ENCODE measurements at places on chromosomes 16 and 17.

DNA sequence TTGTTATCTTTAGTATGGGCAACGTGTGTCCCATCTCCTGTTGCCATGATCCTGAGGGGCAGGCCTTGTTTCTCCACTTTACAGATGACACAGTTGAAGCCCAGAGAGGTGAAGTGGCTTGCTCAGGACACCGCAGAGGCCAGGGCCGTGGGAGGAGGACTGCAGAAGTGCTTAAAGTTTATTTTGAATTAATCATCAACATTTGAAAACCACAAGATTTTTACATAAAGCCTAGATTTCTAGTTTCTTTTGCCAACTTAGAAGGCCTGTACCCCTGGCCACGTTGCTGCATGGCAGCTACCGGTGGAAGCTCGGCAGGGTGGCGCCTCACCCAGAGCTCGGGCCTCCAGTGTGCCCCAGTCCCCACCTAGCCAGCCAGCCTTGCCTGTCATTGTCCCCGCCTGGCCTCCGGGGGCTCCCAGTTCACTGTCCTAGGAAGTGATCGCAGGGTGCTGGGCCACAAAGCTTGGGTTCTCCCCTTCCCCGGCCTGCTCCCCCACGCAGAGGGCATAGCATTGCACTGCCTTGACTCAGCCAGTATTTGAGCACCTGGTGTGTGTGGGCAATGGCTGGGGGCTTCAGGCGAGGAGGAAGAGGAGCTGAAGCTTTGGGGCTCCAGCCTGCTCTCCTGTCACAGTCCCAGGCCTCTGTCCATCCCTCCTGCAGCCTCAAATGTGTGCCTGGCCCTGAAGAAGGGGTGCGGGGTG is 14.8 kb upstream of the ADCY7 start:
- peak; percentile 46 for DNase-seq

DNA sequence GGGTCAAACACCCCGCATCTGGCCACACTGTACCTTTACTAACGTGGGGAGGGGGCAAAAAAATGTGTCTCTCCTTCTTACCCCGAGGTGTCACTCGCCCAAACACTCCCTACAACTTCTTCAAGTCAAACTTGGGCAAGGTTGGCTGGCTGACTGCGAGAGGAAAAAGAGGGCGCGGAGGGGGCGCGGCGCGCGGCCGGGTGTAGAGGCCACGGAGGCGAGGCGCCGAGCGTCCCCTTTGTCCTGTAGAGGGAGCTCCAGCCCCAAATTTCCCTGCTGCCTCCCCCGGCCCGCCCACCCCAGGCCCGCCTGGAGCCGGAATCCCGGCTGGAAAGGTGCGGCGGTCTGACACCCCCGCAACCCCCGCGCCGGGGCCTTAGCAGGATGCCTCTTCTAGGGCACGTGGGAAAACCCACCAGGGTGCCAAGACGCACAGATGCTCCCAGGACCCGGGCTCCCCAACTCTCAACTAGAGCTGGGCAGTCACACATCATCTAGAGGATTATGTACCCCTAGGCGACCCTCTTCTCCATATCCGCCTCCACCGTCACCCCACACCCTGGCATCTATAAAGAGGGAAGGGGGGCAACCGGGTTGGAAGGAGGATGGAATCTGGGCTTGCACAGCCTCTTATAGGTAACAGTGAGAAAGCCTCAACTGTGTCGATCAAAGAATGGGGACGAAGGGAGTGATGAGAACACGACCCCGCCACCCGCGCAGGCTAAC is 4.2 kb downstream of the IRX3 start:
- no peak for DNase-seq

DNA sequence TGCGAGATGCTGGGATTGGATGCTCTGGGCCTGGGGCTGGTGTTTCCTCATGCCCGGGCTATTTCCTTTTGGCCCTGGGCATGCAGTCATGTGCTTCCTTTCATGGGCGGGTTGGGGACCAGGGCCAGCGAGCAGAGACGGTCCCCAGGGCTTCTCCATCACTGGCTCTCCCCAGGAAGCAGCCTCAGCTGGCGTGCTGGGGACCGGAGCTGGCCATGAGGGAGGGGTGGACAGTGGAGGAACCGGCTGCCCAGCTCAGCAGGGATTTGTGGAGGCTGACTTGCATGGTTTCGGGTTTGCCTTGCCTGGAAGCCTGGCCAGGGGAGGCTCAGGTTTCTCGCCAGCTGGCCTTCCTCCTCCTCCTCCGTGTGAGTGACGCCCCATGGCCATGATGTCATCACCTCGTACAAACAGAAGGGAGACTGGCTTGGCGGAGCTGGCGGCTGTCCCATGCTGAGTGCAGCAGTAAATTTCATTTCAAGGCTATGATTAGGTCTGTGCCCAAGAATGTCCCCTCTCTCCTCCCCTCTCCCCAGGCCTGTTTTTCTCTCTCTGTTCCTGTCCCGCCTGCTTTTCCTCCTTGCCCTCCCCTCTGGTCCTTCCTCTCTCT is 8.9 kb upstream of the TIMP2 start:
- peak; percentile 99 for DNase-seq

GRCh38 chr17:48500435-48501426 is 30.1 kb downstream of the HOXB1 start:
- DNase-seq, result no peak

GRCh38 chr17:38967290-38967738 is at the start of gene FBXO47:
Gene FBXO47 (minus strand): TSS chr17:38967403. CDS start chr17:38963025, 4,378 bp downstream.
- peak; percentile 51 for DNase-seq

- no peak for DNase-seq
These were observed 33.8 kb downstream of the CHD9NB start for GRCh38 chr16:53018834-53019416.

DNA sequence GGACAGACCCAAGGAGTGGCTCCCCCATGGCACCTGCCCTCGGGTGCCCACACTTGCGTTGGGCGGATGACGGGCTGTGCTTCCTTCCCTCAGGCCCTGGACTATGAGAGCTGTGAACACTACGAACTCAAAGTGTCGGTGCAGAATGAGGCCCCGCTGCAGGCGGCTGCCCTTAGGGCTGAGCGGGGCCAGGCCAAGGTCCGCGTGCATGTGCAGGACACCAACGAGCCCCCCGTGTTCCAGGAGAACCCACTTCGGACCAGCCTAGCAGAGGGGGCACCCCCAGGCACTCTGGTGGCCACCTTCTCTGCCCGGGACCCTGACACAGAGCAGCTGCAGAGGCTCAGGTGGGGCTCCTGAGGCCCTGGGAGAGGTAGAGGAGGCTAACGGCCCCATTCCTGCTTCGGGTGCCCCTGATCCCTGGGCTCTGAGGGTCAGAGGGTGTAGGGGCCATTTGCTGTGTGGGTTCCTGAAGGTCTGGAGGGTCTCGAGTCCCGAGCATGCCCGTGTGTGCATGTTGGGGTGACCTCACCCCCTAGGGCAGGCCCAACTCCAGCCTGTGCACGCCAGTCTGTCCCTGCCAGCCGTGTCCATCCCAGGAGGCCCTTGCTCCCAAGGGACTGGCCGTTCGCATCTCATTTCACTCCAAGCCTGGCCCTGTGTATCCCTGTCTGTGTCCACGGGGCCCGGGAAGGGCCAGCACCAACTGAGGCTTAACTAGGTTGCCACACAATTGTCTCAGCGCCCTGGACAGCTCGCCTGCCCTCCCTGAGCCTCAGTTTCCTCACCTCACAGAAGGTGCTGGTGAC is 10.0 kb downstream of the SLC22A31 start:
- DNase-seq, result no peak

- DNase-seq, result no peak
These were observed 833.4 kb upstream of the GOT2 start for GRCh38 chr16:59567496-59567895.

DNA sequence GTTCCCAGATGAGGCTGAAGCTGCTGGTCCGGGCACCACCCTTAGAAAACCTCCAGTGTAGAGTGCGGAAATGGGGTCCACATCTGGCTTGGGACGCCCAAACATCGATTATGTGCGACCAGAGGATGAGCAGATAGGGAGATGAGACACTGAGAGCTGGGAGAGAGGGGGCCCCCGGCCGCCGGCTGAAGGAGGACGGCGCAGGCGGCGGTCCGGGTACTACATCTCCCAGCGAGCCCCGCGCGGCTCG is 182 bp upstream of the SPECC1 start:
- no peak for DNase-seq

DNA sequence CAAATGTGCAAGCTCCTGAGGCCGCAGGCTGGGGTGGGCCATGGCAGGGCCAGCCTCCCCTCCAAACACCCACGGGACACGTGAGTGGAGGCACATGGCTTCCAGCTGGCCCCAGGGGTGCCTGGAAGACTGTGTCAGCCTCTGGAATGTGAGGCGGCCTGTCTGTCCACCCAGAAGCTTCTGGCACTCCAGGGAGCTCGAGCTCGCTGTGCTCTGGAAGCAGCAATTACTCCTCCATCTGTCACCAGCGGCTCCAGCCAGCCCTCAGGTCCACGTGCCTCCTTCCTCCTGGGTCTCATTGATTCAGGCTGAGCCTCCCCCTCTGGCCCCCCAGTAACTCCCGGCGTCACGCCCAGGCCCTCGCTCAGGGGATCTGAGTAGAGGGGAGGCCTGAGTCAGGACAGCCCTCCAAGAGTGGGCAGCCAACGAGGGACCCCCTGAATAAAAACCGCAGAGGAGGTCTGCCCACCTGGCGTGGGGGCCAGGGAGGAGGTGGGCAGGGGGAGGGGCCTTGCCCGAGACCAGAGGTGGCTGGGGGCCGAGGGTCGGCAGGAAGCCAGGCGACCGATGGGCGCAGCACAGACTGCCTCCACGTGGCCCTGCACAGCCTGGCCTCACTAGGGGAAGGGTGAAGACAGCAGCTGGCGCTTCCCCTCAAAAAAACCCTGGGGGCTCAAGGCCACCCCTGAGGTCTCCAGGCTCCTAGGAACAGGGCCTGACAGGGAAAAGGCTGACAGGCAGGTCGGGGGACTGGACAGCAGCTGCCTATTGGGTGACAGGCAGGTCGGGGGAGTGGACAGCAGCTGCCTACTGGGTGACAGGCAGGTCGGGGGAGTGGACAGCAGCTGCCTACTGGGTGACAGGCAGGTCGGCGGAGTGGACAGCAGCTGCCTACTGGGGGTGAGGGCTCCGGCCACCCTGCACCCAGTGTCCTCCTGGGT is 11.9 kb downstream of the PIEZO1 start:
- DNase-seq, result peak; percentile 86

DNA sequence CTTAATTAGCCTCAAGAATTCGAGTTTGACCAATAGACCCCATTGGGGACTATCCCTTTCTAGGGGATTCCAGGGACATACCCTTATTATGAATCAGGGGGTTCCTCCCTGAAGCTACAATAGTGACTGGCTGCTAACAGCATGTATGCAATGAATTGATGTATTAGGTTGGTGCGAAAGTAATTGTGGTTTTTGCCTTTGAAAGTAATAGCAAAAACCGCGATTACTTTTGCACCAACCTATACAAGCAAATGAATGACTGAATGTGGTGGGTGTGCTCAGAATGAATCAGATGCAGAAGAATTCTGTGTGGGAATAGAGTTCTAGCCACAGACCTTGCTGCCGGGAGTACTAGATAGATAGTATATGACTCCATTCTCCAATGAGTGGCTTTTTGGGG is 76.7 kb downstream of the HLF start:
- no peak for DNase-seq

DNA sequence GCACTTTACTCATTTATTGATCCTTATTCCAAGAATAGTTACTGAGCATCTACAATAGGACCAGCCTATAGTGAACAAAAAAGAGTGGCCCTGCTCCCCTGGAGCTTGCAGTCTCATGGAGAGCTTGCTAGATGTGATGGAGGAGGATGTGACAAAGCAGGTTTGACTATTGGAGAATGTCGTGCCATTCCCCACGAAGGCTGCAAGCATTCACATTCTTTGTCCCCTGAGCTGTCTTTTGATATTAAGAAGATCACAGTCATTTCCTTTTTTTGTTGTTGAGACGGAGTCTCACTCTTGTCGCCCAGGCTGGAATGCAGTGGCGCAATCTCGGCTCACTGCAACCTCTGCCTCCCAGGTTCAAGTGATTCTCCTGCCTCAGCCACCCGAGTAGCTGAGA is 115.0 kb upstream of the ADAMTS18 start:
- no peak for DNase-seq

- DNase-seq, result no peak
These were observed 184.0 kb downstream of the CYLD start for GRCh38 chr16:50925758-50926357.

DNA sequence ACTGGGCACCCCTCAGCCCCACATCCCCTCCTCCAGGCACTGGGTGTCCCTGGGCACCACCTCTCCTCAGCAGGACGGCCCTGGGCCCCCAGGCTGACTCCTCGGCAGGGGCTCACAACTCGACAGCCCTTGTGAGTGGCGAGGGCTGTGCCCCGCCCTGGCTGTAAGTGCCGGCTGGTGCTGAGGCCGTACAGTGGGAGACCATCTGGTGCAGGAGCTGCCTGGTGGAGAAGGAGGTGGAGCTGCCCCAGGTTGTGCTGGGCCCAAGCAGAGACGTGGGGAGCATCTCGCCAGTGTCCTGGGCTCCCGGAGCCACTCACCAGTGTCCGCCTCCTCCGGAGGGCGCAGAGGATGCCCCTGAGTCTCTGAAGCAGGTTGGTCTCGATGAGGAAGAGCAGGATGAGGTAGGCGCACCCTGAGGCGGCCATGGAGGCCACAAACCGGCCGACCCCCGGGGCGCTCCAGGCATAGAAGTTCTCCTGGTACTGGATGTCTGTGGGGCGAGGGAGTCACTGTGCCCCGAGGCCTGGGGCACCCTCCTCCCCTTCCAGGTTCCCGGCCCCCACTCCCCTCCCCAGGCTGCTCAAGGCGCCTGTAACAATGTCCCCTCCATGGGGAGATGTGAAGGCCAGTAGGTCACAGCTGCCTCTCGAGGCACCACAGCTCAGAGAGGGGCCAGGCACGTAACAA is 15.1 kb upstream of the RNPS1 start:
- no peak for DNase-seq

DNA sequence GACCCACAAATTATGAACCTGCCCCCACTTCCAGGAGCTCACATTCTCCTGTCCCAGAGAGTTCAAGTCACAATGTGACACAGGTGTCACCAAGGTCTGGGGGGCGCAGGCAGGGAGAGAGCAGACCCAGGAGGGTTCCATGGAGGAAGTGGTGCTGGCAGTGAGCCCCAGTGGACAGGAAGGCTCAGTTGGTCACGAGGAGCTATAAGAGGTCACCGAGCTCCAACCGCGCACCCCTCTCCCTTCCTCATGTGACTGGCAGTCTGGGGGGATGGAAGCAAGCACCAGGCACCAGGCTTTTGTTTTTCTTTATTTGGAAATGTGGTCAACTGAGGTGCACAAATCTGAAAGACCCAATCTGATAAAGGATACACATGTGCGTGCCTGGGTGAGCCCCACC is 2.5 kb downstream of the ITGAD start:
- DNase-seq, result no peak

- no peak for DNase-seq
These were observed 54.9 kb upstream of the TOB1 start for GRCh38 chr17:50920891-50921586.

- no peak for DNase-seq
These were observed 697 bp downstream of the NOL11 start for GRCh38 chr17:67718325-67718941.

DNA sequence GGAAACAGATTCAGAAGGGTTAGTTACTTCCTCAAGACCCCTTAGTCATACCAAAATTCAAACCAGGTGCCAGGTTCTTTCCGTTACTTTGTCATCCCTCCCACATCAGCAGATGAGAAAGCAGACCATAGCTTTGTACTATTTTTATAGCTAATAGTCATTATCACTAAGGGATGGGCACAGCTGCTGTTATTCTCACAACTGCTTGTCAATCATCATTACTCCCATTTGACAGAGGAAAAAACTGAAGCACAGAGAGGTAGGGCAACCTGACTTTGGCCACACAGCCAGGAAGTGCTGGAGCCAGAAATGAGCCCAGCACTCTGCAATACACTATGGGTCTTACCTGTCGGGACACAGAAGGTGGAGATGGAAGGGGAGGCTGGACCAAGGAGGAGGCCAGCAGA is 30.0 kb downstream of the TEKT5 start:
- DNase-seq, result no peak

- DNase-seq, result no peak
These were observed 51.8 kb downstream of the RAI1 start for GRCh38 chr17:17732892-17733670.

- peak; percentile 68 for DNase-seq
These were observed 20.6 kb downstream of the CYB561 start for GRCh38 chr17:63425483-63425882.
